Trophoblast cell (in vitro differentiated cells and primary cell): ENCODE measurements at places on chromosomes 6 and 20.
A peak's percentile ranks its signal among the peaks of the same experiment; 100 is the strongest.

DNA sequence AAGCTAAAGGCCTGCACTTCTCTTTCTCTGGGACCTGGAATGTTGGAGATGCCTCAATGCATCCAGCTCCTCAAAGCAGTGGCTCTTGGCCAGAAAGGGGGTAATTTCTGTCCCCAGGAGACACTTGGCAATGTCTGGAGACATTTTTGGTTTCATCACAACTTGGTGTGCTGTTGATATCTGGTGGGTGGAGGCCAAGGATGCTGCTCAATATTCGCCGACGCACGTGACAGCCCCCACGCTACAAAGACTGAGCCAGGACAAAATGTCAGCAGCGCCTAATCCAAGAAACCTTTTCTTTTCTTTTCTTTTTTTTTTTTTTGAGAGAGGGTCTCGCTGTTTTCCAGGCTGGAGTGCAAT, 79.8 kb downstream of the SULF2 start:
- no peak for DNase-seq

DNA sequence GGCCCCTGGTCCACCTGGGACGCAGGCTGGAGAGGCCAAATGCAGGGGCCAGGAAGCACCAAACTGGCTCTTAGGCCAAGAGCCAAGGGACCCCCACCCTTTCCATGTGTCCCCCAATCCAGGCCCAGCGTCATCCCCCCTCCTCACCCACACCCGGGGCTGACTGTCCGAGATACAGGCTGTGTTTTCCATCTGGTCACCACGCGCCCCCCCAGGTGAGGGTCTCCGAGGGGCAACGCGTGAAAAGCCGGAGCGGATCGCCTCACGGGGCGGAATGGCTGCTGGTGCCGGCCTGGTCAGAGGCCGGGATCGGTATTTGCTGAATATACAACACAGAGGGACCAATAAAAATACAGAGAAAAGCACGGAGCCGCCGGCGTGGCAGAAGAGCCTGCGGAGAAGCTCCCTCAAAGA, 5.2 kb upstream of the ABHD16B start:
- no peak for DNase-seq

DNA sequence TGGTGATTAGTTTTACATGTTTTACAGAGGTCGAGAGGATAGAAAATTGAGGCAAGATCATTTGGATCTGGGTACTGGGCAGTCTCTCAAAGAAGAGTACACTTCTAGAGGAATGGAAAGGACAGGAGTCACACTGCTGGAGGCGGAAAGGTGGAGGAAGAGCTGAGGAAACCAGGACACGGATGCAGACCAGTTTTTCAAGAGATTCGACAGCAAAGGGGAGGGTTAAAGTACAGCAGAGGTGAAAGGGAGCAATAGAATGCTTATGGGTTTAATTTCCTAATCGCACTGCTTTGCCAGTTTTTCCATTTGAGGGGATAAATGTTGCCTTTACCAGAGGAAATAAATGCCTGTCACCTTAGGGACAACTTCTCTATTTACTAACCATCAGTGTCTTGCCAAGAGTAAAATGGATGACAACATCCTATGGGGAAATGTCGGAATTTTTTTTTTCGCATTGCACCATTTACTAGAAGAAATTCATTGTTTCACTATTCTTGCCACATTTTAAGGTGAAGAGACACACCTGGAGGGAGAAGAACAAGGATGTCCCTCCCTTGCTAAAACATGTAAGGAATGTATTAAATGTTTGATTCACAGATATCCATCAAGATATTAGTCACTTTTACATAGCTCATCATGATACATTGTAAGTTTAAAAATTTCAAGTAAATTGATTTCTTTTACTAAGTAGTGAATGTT, 226.6 kb downstream of the COL12A1 start:
- peak; percentile 67 for DNase-seq

DNA sequence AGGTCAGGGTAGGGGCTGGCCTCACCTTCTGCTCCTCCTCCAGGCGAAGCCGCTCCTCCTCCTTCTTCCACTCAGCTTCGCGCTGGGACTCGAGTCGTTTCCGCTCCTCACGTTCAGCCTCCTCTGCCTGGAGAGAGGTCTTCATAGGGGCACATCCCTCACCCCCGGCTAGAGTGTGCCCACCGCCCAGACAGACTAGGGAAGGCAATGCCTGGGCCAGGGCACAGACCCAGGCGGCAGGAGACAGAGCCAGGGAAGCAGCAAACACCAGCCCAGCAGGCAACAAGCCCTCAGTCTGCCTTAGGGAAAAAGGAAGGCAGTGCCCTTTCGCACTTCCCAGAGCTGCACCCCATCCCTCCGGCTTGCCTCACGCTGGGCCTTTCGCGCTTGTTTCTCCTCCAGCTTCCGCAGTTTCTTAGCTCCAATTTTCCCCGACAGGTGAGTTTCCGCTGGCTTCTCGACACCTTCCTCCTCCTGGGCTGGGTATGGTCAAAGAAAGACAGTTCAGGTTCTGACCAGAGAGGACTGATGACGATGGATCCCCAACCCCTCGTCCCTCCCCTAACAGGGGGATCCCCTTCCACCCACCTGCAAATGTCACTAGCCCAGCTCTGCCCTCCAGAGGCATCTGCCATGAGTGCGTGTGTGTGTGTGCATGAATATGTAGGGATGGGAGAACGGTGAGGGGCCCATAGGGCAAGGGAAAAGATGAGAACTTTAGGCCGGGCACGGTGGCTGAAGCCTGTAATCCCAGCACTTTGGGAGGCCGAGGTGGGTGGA, 4.3 kb downstream of the DDRGK1 start:
- no peak for DNase-seq

GRCh38 chr6:166900956-166901607, 55.3 kb downstream of the RNASET2 start:
- no peak for DNase-seq

DNA sequence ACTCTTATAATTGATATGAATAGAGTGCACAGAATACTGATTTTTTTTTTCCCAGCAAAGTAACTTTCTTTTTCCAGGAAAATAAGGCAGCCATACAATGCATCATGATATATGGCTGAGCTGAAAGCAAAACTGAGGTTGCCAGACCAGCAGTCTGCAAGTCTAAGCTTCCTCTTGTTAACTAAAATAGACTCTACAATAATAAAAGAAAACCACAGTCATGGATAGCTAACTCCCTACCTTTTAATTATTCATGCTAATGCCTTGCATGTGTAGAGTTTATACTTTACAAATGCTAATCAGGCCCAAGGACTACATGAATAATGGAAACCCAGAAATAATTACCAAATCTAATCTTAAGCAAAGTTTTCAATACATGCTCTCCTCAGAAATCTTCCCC, 47.4 kb downstream of the MAP7 start:
- DNase-seq = no peak

DNA sequence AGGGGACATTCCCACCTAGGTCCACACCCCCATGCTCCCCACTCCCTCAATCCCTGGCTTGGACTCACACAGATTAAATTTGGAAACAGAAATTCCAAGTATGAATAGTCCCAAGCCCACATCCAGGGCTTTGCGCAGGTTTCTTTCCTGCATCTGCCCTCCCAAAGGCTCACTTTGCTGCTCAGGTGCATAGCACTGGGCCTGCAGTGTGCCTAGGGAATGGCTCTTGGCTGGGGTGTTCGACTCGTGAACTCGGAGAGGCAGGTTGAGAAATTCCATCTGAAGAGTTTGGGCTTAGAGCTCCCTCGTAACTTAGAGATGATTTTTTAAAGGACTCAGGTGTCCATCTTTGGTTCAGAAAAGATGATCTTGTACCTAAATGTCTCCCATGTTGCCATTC, 14.8 kb upstream of the SF3B5 start:
- no peak for DNase-seq

DNA sequence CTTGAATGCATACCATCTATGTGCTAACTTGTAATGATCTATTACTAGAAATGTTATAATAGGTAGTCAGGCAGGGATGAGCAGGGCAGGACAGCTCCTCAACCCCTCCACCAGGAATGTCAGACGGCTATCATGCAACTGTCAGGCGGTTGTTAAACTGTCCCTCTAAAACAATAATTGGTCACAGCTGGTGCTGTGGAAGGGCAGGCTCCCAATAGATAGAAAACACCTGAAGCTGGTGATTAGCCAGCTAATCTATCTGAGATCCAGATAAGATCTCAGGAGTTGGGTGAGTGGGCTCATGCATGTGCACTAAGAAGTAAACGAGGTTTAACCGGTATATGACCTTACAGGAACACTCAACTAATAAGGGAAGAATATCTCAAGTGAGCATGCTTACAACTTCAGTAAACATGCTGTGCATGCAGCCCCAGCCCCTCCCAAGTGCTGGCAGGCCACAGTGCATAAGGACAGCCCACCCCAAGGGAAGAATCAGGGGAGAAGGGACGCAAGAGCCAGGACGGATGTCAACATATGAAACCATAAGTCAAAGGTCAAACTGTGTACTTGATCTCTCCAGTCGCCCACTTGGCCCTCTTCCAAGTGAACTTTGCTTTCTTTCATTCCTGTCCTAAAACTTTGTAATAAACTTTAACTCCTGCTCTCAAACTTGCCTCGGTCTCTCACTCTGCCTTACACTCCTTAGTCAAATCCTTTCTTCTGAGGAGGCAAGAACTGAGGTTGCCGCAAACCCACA, 566.2 kb upstream of the NRSN1 start:
- DNase-seq = no peak

GRCh38 chr6:43304361-43304760, 4.3 kb downstream of the CRIP3 start:
- no peak for DNase-seq

- DNase-seq = no peak
Observed at GRCh38 chr6:36217188-36217587, 20.6 kb downstream of the BRPF3 start.

- no peak for DNase-seq
Observed at GRCh38 chr20:24242763-24243162, 226.7 kb upstream of the SYNDIG1 start.

- DNase-seq = no peak
Observed at GRCh38 chr6:122404444-122404843, 5.0 kb downstream of the HSF2 start.

DNA sequence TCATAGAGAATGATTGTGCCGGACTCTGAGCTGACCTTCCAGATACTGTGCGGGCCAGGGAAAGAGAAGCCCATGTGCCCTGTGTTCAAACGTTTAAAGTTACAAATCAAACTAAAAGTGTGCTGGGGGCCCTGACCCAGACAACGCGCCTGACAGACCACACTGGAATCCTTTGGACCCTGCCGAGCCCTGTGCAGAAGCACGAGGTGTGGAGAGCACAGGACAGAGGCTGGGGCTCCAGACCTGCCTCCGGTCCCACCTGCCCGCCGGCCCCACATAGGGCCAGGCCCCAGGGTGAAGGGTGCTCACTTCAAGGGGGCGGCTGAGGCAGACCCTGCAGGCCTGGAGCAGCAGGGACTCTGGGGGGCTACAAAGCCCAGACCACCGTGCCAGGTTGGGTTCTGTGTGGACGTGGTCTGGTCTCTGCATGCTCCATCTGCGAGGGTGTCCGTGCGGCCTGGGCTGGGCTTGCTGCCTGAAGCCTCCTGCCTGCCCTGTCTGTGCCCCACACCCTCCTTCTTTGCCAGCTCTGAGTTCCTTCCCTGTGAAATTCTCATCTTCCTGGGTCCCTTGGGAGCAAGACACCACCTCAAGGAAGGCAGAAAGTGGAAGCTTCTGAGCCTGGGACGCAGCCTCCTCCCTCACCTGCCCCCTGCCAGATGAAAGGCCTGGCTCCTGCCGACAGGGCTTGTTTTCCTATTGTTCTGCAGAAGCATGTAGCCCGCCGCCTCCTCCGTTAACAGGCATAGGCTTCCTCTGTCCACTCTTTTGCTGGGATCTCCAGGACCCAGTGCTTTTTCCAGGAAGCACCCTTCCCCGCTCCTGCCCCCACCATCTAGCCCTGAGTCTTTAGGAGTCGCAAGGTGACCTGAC, 186.2 kb downstream of the ERMARD start:
- no peak for DNase-seq

GRCh38 chr6:169906688-169907418, 155.4 kb downstream of the ERMARD start:
- DNase-seq = no peak

DNA sequence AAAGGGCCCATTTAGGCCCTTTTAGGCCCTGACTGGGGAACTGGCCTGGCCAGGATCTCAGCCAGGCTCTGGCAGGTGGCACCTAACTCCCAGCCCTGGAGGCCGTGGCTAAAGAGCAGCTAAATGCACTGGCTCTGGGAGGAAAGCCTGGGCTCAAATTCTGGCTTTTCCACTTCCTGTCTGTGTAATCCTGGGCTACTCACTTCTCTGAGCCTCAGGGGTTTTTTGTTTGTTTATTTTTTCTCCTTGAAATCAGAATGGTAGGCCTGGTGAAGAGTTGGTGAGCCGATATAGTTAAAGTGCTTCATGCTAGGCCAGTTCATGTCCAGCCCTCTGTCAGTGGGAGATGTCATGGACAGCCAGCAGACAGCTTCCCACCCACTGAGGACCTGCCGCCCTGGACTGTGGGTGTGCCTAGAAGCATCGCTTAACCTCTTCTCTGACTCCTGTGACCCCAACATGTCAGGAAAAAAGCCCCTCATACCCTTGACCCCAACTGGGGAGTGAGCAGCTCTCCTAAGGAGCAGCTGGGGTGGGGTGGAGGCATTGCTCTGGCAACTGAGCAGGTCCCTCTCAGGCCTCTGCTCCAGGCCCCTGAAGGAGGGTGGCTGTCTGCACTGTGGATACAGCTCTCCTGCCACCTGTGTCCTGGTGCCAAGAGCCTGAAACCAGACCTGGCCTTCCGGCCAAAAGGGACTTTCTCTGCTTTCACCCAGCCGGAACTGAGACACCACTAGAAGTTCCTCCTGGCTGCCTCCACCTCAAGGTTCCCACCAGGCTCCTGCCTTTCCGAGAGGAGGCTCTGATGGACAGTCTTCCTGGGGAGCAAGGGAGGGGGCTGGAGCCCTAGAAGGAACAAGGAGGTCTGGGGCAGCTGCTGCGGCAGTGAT, 57.2 kb upstream of the MYL9 start:
- DNase-seq = no peak

DNA sequence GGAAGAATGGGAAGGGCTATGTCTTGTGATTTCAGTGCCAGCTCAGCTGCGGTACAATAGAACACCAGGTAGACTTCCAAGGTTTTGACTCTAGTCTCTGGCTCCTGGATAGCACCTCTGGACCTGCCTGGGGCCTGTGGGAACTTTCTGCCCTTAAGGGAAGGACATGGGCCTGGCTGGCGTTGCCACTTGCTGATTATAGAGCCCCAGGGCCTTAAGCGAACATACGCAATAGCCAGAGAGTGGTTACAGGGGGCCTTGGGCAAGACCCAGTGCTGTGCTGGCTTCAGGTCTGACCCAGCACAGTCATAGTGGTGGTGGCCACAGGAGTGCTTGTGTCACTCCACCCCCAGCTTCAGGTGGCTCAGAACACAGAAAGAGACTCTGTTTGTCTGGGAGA, 131.1 kb upstream of the COL21A1 start:
- peak; percentile 95 for DNase-seq

GRCh38 chr6:38632490-38632889, 7.2 kb downstream of the BTBD9 start:
- DNase-seq = no peak

- DNase-seq = no peak
Observed at GRCh38 chr20:2103461-2104153, 2.0 kb downstream of the STK35 start.

DNA sequence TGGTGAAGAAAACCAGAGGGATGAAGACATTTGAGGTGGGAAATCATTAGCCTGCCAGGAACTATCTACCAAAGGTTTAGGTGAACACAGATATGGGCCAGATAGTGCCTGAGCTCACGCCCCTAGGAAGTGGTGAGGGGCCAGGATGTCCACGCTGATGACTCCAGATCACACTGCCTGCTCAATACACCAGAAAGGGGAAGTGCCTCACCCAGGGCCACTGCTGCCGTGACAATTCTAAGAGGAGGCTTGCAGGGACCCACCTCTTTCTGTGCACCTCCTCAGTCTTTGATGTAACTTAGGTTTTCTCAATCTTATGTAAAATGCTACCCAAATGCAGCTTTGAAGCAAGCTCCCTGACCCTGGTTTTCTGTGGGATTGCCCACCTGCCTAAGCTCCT, 5.4 kb upstream of the RAB44 start:
- DNase-seq = no peak
